T-helper 22 cell (primary cell): ENCODE measurements at places on chromosomes 11 and 22.

GRCh38 chr11:115135936-115136335, 368.3 kb downstream of the CADM1 start:
- DNase-seq: no peak

DNA sequence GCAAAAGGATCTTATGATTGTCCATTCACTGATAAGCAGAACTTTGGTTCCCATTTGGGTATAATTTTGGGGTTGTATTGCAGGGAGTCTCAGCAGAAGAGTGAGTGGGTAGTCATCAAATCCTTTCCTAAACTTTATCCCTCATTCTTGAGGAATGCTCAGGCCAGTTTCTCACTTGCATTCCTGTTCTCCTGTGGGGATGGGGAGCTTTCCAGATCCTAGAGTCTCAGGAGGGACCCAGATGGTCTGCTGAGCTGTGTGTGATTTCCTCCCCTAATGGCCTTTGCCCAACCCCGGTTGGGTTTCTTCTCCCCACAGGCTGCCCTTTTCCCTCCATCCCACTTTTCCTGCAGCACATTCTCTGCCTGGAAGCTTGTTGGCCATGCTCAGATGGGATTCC, 79.9 kb downstream of the MIAT start:
- DNase-seq: no peak

DNA sequence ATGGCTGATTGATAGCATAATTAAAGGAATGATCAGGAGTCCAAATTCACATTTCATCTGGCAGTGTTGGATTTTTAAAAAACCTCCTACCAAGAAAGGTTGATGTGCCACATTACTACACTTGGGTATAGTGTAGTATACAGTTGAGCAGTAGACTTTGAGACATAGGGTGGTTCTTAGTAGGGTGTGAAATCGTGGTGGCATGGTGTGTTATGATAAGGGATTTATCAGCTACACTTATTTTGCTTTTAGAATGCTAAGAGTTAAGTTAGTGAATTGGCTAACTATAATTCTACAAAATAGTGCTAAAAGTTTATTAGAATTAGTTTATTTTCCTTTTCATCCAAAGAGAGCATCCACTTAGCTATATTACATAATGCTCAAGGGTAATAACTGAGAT, 13.1 kb downstream of the TBCEL start:
- DNase-seq: no peak

GRCh38 chr11:119169282-119169719, 776 bp downstream of the NLRX1 start:
- no peak for DNase-seq

DNA sequence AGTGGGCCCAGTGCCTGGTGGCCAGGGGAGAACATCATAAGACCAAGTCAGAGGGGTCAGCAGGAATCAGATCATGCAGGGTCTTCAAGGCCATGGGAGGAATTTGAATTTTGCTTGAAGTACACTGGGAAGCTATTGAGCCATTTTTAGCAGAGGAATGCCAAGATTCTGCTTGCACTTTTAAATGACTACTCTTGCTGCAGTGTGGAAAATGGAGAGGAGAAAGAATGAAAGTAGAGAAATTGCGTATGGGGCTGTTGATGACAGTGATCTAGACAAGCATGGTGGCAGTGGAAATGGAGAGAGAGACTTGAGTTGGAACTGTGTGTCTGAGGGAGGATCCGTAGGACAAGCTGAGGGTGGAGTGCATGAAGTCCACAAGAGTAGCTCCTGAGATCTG, 128.1 kb downstream of the WNT7B start:
- DNase-seq: no peak

DNA sequence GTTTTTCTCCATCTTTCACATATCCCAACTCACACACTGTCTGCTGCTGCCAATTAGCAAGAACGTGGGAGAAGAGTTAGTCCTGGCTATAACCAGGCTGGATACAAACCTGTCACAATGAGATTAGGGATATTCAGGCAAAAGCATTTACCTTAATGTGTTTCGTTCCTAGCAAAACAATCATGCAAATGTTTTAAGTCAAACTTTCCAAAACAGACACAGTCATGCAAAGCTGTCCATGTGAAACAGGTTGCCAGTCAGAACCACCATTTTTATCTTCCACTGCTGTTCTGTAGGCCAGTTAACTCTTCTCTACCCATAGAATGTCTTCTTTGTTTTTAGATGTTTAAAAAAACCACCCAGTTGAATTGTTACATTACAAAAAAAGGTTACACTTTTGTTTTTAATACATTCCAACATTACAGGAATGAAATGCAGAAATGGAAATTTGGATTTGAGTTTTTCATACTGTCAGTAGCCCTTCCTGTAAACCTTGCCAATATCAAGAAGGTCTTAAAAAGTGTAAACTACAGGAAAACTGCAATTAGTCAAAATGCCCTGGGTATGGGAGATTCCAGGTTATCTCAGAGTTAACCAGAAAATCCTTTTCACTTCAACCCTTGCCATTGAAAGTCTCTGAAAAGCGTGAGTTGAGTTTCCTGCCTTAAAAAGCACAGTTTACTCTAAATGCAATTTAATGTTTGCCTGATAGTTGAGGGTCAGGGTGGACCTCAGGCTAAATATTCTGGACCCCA, 34.2 kb upstream of the LDLRAD3 start:
- no peak for DNase-seq

DNA sequence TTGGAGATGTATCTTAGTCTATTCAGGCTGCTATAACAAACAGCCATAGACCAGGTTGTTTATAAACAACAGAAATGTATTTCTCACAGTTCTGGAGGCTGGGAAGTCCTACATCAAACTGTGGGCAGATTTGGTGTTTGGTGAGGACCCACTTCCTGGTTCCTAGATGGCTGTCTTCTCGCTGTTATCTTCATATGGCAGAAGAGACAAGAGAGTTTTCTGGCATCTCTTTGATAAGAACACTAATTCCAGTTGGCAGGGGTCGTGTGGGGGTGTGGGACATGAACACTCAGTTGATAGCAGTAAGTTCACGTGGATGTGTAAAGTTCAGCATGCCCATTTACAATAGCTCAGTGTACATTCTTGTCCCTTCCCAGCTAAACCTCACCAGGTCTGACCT, 41.3 kb upstream of the HMGXB4 start:
- DNase-seq: no peak

GRCh38 chr11:17421781-17422180, 33.3 kb upstream of the KCNJ11 start:
- DNase-seq: no peak

DNA sequence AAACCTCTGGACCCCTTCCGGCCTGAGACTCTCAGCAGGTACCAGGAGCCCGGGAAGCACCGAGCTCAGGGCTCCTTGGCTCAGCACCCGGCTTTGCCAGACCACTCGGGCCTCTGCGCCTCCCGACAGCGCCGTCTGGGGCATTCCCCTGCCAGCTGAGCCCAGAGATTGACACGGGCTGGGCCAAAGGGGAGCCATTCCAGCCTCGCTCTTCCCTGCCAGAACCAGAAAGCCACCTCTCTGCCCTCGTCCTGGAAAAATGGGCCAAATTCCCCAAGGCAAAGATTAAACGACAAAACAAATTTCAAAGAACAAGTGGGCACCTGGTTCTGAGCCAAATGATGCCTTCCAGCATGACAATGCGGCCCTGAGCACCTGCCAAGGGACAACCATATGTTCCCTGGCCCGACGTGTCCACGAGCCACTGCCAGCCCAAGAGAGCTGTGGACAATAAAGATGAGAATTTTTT, 59.3 kb downstream of the CELSR1 start:
- DNase-seq: no peak

GRCh38 chr11:122524898-122525297, 130.6 kb upstream of the UBASH3B start:
- DNase-seq: no peak

GRCh38 chr11:69890476-69890875, 71.3 kb upstream of the FGF3 start:
- no peak for DNase-seq

- peak; percentile 12 for DNase-seq
Measured at GRCh38 chr11:76626921-76627401, 43.6 kb downstream of the LRRC32 start.

DNA sequence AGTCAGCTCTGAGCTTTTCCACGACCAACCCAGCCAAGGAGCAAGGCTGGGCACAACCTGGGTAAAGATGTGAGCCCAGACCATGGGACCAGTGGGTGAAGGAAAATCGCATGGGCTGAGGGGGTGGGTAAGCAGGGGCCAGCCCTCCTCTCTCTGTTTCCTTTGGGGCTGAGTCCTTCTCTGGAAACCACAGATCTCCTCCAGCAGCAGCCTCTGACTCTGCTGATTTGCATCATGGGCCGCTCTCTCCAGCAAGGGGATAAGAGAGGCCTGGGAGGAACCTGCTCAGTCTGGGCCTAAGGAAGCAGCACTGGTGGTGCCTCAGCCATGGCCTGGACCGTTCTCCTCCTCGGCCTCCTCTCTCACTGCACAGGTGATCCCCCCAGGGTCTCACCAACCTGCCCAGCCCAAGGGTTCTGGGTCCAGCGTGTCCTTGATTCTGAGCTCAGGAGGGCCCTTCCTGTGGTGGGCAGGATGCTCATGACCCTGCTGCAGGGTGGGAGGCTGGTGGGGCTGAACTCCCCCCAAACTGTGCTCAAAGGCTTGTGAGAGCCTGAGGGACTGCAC, 67.8 kb downstream of the GGTLC2 start:
- DNase-seq: no peak

DNA sequence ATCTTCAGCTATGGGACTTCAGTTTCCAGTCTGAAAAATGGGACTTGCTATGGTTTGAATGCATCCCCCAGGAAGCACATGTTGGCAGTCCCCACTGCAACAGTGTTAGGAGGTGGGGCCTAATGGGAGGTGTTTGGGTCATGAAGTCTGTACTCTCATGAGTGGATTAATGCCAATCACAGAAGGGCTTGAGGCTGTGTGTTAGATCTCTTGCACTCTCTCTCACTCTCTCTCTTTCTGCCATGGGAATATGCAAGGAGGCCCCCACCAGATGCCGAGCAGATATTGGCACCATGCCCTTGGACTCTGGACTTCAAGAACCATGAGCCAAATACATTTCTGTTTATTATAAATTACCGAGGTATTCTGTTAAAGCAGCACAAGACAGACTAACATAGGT, 7.8 kb upstream of the AP1B1 start:
- DNase-seq: no peak

GRCh38 chr11:16505481-16505880, 149.1 kb upstream of the SOX6 start:
- DNase-seq: no peak

- no peak for DNase-seq
Measured at GRCh38 chr22:44880610-44881290, 128.4 kb downstream of the ARHGAP8 start.

GRCh38 chr11:30046578-30046945, 29.7 kb upstream of the KCNA4 start:
- DNase-seq: no peak

GRCh38 chr11:36722421-36722820, 124.4 kb upstream of the RAG2 start:
- no peak for DNase-seq

GRCh38 chr11:24619900-24620299, 123.0 kb downstream of the LUZP2 start:
- DNase-seq: no peak

GRCh38 chr11:45568049-45568448, 97.4 kb downstream of the CHST1 start:
- no peak for DNase-seq

DNA sequence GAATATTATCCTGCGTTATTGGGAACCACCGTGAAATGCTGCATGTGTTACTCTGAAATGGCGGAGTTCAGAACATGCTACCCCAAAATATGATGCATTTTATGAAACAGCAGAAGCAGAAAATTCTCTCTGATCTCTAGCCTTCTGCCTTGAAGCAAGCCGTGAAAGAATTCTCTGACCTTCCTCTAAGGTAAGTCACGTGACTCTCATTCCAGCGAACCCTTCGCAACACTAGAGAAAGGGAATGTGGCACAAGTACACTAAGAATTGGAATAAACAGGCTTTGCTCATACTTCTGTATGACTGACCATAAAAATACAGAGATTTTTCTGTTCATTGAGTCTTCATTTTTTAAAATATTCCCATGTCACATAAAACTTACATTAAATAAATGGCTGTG, 805.6 kb upstream of the LRRC4C start:
- DNase-seq: no peak

GRCh38 chr11:106642331-106642730, 375.9 kb downstream of the GUCY1A2 start:
- DNase-seq: no peak

- DNase-seq: no peak
Measured at GRCh38 chr22:40690370-40690769, 11.1 kb downstream of the MCHR1 start.

DNA sequence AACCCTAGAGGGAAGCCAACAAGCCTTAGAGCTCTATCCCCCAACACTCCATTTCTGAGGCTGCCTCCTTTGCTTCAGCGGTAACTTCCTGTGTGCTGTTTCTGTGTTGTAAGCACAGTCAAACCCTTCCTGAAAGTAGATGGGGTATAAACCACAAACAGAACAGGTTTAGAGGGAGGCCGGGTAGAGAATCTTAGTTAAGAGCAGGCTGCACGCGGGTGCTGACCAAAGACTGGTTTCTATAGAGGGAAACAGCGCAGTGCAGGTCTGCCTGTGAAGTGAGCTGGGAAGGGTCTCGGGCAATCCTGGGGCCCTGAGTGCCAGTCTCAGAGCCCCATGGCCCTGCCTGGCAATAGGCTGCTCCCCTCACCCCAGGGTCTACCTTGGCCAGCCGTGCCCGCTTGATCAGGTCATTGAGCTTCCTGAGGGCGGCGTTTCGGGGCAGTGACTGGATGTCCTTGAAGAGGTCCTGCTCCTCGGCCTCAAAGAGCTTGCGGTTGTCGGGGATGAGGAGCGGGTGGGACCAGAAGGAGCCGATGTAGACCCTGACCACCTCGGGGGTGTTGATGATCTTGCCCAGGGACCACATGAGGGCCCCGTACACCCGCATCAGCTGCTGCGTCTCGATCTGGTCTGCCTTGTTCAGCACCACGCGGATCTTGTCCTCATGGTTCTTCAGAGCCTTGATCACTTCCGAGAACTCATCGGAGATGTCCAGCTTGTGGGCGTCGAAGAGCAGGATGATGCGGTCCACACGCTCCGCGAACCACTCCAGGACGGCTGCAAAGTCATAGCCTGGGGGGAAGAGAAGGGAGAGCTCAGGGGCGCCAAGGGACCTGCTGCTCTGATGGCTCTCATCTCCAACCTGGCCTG, 15.3 kb upstream of the CDC42BPG start:
- DNase-seq: peak; percentile 53

DNA sequence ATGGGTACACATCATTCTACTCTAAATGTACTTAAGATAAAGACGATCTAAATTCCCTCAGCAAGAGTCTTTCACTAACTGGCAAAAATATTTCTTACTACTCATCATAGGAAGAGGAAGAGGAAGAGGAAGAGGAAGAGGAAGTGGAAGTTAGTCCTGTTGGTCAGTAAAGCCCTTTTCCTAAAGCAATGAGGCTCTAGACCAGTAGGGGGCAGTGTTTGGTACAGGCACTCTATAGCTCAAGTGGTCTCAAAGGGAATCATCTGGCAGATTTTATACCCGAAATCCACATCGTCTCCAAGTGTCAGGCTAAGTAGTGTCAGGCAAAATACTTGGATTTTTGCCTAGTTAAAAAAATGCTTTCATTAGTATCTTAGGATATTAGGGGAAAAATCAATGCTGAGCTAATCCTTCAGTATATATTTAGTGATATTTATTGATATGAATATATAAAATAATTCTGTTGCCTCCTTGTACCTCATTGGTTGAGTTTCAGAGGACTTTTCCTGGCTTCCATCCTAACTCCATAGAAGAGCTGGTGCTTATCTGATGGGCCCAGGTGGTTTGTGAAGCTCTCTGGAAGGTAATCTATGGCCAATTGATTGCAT, 7.7 kb downstream of the BLID start:
- DNase-seq: no peak
